ENCODE measurements at places on chromosomes 5 and 9.

DNA sequence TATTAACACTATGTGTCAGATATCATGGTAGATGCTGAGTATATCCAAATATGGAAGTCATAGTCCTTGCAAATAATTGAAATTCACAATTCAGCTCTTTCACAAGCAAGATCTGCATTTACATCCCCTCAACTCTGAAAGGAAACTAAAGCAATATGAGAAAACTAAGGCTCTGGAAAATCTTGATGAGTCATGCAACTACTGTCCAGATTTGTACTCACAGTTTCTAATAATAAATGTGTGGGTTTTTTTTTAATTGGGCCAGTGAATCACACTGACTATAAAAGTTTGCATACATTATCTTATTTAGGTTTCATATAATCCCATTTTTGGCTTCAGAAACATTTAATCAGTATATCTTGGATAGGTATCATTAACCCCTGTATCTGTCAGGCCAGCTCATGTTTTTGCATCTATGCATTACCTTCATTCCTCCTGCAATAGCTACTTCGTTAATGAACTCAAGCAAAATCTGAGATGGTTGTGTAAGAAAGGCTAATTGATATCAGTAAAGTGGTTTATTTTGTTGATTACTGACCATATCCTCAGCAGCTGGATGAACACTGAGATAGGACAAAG is 58.7 kb upstream of the PRR16 start:
- DNase-seq = no peak

DNA sequence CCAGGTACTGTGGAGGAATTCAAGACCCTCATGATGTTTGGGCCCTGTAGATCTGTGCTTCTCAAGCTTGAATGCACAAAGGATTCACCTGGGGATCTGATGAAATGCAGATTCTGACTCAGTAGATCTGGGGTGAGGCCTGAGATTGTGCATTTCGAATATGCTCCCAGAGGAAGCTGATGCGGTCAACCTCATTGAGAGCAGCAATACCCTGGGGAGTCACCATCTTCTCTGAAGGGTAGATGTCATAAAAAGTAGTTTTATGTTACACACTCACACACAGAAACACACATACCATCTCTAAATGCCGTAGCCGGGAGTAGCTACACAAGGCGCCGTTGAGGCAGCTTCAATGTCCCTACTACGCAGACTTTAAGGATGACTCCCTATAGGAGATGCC is 55.8 kb upstream of the CPEB4 start:
- no peak for DNase-seq

GRCh38 chr5:107673039-107673367 is 2.3 kb upstream of the EFNA5 start:
- DNase-seq = no peak

DNA sequence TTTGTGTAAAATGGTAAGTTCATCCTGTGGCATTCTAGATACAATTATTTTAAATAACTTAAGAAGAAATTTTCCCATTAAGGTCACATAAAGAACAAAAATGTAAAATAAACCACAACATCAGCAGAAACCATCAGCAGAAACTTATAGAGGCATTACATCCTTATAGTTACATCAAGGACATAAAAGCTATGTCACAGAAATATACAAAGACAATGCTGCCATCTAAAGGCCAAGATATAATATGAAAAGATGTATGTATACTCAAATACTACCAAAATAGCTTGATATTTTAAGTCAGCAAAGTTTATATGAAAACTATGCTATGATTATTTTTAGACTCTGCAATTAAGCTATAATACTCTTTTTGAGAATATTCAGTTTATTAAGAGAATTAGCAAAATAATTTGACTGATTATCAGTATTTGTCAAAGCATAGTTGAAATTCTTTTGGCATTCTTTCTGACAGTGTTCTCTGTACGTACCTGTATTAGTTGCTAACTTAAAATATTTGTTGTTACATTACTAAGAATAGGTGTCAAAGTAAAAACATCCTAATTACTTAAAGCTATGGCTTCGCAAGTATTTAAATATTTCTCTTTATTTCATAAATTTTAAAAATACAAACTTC is 36.2 kb downstream of the FBXL17 start:
- DNase-seq = peak; percentile 57

DNA sequence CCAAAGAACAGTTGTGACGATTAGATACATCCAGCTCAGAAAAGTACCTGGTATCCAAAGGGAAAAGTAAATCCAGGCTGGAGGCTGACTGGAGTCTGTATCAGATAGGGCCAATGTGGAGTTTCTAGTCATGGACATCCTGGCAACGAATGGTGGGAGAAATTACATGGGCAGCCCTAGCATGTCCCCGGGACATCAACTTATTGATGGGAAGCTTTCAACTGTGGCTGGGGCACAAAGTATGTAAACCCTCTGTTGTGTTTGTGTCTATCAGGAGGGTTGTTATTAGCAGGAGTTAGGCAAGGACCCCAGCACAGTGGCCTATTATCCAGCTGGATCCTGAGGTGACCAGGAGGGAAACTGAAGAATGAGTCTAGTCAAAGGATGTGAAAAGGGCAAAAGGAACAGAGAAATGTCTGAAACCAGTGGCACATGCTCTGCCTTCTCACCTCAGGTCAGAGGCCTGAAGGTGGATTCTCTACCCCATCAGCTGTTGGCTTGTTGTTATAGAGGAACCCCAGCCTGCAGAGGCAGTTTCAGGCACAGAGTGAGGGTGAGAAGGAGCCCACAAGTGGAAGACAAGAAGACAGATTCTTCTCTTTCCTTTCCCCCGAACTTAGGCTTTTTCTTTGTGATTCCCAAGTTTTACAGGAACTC is 19.9 kb downstream of the IFNW1 start:
- DNase-seq = no peak

- no peak for DNase-seq
Measured at GRCh38 chr5:14678773-14679334, 14.3 kb downstream of the OTULIN start.

DNA sequence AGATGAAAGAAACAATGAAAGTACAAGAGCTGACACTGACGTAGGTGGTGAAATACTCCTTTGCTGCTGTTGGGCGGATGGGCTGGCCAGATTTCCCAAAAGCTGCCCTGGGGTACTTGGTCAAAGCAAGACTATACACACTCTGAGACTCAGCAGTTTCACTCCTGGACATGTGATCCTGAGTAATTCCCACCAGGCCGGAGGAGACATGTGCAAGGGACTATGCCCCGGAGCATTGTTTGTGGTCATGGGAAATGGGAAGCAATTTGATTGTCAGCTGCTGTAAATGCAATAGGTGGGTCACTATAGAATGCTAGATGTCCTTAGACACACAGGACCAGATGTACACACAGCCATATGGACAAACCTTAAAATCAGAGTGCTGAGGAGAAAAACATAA is 116.1 kb downstream of the DCP2 start:
- no peak for DNase-seq

GRCh38 chr5:109743041-109743531 is 53.4 kb downstream of the MAN2A1 start:
- peak; percentile 55 for DNase-seq

DNA sequence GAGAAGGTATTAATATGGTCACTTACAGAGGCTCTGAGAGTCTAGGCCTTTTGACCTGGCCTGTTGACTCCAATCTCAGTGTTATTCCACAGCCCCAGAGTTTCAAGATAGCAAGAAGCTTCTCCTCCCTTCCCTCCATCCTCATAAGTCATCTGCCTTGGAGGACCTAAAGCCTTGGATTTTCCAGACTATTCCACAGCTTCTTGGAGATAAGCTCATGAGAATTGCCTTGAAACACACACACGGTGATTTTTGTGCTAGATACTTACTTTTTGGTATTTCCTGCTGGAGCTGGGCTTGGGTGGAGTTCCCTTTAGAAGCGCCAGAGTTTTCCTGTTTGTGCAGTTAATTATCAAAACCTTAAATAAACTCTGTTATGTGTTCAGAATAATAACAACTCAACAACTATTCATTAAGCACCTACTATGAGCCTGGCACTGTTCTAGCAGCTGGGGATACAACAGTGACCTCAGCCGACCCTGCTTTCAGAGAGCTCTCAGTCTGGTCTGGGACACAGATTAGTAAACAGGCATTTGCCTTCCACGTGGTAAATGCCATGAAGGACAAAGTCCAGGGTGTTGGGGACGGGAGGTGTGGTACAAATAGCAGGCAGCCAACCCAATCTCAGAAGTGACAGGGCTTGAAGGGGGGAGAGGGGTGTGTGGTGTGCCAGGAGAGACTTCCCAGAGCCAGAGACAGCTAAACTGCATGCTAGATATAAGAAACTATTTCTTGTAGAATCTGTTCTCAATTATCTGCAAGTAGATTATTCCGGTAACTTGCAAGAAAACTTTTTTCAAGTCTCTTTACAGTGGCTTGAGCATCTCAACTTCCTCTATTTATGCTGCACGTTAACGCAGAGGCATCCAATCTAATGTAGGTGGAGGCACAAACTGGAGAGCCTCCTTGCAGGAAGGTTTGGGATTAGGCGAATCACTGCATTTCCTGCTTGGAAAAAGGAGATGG is 55.9 kb upstream of the KLF9 start:
- DNase-seq = no peak

DNA sequence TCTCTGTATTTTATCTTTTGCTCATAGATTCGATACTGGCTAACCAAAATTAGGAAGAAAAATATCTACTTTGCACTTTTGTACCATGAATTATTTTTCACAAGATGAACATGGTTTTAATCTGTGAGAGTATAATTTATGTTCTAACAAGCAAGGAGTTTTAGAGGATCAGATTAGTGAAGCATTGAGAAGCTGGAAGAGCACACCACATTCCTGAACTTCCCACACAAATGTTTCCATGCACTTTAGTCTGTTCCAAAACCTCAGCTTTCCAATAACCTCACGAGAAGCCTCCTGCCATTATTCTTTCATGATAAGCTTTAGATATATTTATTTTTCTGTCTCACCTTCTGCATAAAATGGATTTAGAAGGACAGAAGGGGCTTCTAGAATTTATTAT is 98.7 kb upstream of the MPDZ start:
- DNase-seq = no peak

GRCh38 chr5:140630292-140631035 is 2.5 kb downstream of the CD14 start:
- DNase-seq = no peak

- DNase-seq = no peak
Measured at GRCh38 chr9:89745601-89746376, 141.0 kb downstream of the GADD45G start.

DNA sequence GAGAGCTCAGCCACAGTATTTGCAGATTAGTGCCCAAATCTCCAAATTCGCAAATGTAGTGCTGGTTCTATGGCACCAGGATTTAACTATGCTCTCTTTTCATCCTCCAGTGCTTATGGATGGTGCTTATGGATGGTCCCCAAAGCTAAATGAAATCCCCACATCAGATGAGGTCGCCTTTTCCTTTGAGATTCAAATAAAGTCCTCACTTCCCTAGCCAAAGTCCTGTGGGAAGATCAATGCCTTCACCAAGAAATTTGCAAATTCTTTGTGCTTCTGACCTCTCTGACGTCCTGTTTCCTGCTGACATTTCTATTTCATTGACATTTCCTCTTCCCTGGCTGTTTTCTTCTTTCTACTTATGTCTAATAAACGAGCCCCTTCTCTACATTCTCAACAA is 1077.0 kb upstream of the C9orf72 start:
- no peak for DNase-seq

Measured in pons (tissue), 1 donor.